ENCODE measurements at places on chromosomes 6 and 20.

GRCh38 chr20:63183422-63184146 is 32.3 kb downstream of the YTHDF1 start:
- DNase-seq = peak; percentile 33

DNA sequence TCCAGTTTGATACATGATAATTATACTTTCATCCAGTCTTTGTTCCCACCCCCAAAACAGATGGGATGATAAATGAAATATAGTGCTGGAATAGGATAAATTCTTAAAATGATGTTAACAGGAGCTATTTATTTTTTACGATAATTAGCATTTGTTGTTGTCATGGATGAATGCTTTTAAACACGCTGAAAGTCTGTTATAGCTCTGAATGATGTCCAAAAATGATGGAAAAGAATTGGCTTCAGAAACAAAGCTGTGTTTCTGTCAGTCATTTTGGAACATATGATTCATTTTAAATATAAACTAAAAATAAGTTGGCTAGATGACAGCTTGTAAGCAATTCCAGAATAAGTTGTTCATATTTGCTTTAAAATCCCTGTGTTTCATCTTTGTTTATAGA is 237.4 kb downstream of the GRIK2 start:
- DNase-seq = no peak

- DNase-seq = no peak
These were observed 89.1 kb downstream of the PREX1 start for GRCh38 chr20:48738399-48739304.

DNA sequence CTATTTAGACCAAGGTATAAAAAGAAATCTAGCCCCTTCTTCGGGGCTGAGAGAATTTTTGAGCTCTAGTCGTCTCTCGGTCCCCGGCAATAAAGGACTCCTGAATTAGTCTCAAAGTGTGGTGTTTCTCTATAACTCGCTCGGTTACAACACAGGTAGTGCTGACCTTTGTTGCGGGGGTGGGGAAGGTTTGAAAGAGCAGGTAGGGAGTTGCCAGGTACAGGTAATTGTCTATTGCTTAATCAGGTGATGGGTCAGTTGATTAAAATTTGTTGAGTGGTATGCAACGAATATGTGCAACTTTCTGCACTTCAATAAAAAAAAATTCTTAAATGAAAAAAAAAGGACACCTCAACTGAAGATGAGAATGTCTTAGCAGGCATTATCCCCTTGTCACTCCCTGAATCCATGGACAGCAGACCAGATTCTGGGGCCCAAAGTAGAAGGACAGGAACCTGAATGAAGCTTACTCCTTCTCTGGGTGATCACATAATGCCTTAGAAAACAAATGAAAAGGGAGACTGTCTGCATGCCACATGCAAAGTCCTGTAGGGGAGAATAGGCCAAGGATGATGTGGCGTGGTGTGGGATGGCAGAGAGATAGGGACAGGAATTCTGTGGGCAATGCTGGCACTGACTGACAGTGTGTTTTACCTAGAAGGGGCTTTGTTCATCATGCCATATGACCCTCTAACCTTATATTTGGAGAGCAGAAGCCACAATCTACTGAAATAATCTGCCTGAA is 157.6 kb upstream of the OLIG3 start:
- DNase-seq = no peak
